Lower leg skin (tissue), 4 donors: ENCODE measurements at places on chromosomes 4 and X. TPM values are rescaled to one million over a fixed set of nuclear protein-coding genes. Genes with fewer than 3 reads are reported as not detected.

Gene FTSJ1
- total RNA-seq = 46.4 TPM

Gene CLCN4
- 5.0 TPM for total RNA-seq

Gene NPY1R
- total RNA-seq = 31.5 TPM

Gene HOPX
- 2,448 TPM for total RNA-seq

Gene ALAS2
- not detected for total RNA-seq

Gene TRO
- 0.08 TPM for total RNA-seq

- no peak for DNase-seq
These were observed 43.0 kb downstream of the RTL5 start for GRCh38 chrX:72088761-72089160.

- DNase-seq = no peak
These were observed 18.2 kb downstream of the ANKRD50 start for GRCh38 chr4:124694306-124694705.

DNA sequence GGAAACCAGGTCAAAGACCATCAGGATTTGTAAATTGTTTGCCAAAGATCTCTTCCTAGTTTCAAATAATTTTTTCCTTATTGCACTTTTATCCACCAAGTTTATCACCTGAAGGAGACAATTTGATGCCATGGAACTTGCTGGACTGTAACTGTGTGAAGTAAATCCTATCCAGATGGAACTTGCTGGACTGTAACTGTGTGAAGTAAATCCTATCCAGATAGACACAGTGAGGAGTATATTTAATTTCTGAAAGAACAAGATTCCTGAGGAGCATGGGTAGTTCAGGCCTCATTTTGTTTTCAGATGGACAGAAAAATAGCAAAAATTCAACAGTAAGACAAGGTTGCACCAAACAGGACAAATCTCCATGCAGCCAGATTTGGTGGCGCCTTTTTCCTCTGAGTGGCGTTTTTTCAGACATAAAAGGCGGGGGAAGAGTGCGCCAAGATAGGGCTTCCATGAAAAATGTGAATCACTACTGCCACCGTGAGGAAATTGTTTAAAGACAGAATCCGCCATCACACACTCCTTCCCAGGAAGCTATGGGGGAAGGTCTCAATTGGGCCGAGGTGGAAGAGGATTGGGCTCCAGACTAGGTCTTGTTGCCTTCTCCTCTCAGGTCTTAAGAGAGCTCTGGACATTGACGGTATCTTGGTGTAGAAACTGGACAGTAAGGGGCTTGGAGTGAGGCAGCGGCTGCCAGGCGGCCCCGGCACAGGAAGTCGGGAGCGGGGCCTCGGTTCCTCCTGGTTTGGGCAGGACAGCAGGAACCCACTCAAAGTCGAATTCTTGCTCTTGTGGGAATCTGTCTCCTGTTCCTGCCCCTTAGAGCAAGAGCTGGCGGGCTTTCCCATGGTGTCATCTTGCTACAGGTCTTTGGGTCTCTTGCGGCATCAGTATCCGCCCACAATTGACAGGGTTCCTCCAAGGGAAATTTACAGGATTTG is 234.7 kb downstream of the OR13H1 start:
- no peak for DNase-seq

GRCh38 chr4:140851032-140851636 is 94.9 kb upstream of the TBC1D9 start:
- DNase-seq = peak; percentile 42

- DNase-seq = no peak
These were observed 11.7 kb upstream of the EXOSC9 start for GRCh38 chr4:121789455-121789854.
